A673 (cell line): ENCODE measurements at places on chromosomes 6 and 20. TPM values are rescaled to one million over a fixed set of nuclear protein-coding genes. Genes with fewer than 3 reads are reported as not detected.
A peak's percentile ranks its signal among the peaks of the same experiment; 100 is the strongest.

DNA sequence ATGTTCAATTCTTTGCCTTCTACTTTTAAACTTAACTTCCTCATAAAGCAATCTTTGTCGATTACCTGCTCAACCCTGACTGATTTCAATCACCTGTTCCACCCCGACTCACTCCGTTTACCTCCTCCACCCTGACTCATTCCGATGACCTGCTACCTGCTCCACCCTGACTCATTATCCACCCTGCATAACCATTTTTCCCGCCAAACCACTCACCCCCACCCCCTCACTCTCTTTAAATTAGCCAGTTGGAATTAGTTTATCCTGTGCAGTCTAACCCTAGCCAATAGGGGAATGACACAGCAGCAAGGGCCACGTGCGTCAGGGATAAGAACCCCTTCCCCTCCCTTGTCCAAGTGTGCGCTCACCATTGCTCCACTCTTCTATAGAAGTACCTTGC is 56.7 kb upstream of the MRAP2 start:
- DNase-seq: no peak

EFCAB8 gene
- total RNA-seq: 0.13 TPM in 1 of 2 replicates, not detected in the other

DNA sequence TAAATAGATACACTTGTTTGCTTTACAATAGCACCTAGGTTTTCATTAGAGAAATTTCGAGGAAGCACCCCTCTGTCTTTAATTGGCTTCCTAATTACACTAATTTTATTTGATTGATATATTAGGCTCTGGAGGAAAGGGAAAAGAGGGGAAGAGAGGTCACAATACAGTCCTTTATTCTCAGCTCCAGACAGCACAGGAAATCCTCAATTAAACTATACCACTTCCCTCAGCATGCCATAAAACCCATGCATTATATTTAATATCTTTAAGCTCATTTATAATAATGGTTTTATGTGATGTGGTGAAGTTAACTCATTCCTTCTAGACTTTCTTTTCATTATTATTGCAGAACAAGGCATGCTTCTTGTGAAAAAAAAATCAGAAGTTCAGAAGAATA is 17.7 kb upstream of the PDE7B start:
- DNase-seq: peak; percentile 93

SLC12A5 gene
- 20.0 and 20.9 TPM in 2 replicates for total RNA-seq

DNA sequence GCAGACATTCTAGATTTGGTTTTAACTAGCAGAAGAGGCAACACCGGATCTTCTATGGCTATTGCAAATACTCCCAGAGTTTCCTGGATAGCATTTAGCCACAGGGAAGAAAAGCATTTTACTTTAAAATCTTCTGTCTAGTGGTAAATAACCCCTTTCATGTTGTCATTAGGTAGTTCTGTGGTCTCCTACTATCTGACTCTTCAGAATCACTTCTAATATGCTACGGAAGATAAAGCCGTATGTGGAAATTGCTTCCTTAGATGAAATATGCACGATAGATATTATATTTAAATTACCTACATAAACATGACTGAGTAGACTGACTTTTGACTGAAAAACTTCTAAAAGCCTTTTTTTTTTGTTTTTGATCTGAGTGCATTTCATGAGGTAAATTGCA is 759 bp downstream of the CRISP3 start:
- DNase-seq: no peak

GRCh38 chr6:169527306-169527705 is 174.5 kb downstream of the WDR27 start:
- no peak for DNase-seq

- no peak for DNase-seq
Observed at GRCh38 chr20:56395166-56395565, 2.7 kb downstream of the CSTF1 start.

GRCh38 chr6:6230286-6230685 is 90.2 kb downstream of the F13A1 start:
- DNase-seq: peak; percentile 32

- no peak for DNase-seq
Observed at GRCh38 chr20:1010659-1011058, 8.5 kb upstream of the RSPO4 start.

WASF1 gene
- 159 and 165 TPM in 2 replicates for total RNA-seq

- no peak for DNase-seq
Observed at GRCh38 chr20:18989736-18990474, 176.3 kb downstream of the SCP2D1 start.

GSTA3 gene
- not detected in 2 replicates for total RNA-seq

DNA sequence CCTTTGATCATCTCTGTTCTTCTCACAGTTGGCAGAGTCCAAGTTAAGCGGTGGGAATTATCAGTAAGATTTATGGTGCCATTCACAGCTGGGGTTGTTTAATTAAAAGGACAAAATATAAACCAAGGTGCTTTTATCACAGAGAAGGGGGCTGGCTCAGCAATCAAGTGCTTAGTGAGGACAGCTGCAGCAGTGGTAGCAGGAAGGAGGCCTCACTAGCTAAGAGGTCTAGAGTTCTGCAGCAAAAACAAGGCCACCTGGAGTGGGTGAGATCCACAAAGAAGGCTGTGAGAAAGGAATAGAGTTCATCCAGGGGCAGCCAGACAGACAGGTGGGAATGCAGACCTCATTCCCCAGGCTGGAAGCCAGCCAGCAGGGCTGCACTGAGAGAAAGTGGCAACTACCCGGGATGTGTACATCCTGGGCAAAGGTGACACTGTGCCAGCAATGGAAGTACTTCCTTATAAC is 37.1 kb downstream of the PIGU start:
- no peak for DNase-seq

DNA sequence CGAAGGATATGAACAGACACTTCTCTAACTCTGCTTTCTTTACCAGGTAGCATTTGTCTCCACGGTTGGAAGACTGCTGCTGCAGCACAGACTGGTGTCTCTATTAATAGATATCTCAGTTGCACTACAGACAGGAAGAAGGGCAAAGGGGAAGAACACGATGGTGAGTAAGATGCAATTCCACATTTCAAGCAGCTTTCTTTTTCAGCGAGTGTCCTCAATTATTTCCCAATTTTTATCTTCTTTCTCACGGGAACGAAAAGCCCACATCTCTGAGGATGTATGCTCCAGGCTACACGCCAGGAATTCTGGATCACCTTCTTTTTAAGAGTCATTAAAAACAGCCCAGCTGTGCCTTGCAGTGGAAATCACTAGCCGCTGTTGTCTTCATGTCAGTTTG is 311.6 kb upstream of the ECI2 start:
- no peak for DNase-seq

GRCh38 chr20:40532103-40532502 is 156.9 kb downstream of the MAFB start:
- peak; percentile 35 for DNase-seq

C6orf118 gene
- total RNA-seq: not detected in 2 replicates

- peak; percentile 8 for DNase-seq
Observed at GRCh38 chr20:39850246-39850645, 838.8 kb downstream of the MAFB start.

- DNase-seq: no peak
Observed at GRCh38 chr6:104563306-104563705, 296.4 kb downstream of the HACE1 start.

GRCh38 chr6:41559655-41560427 is 13.7 kb downstream of the FOXP4 start:
- DNase-seq: no peak

- peak; percentile 77 for DNase-seq
Observed at GRCh38 chr6:16286151-16286522, 47.8 kb downstream of the GMPR start.

- DNase-seq: no peak
Observed at GRCh38 chr6:82909551-82909950, 156.1 kb downstream of the UBE3D start.

- DNase-seq: no peak
Observed at GRCh38 chr6:45661661-45662060, 283.9 kb upstream of the SUPT3H start.

DNA sequence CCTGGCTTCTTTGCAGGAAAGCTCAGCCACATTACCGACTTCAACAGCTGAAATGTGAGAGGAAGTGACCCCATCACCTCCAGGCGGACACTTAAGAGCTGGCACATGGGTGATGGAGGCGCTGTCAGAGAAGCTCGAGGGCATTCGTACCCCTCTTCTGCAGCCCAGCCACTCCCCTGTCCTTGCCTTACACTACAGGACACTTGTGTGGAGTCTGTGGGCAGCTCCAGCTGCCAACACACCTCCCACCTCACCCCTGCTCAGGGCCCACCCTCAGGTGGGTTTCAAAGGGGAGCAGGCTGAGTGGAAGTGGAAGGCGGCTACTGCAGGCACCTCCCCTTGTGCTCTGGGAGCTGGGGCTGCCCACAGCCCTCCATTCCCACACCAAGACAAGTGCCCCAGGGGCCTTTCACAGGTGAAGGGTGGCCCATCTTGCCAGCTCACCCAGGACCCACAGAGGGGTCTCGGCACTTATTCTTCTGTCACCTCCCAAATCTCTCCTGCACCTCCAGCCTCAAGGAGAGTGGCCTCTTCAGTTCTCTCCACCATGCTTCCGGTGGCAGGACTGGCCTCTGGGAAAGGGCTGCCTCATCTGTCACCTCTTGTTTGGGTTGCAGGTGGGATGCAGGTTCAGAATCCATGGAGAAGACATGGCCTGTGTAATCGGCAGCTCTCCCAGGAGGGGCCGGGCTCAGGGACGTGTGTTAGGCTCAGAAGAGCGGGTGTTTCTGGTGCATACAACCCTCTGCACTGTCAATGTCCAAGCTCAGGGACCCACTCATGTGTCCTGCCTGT is 49.8 kb downstream of the IRF4 start:
- DNase-seq: no peak

DNA sequence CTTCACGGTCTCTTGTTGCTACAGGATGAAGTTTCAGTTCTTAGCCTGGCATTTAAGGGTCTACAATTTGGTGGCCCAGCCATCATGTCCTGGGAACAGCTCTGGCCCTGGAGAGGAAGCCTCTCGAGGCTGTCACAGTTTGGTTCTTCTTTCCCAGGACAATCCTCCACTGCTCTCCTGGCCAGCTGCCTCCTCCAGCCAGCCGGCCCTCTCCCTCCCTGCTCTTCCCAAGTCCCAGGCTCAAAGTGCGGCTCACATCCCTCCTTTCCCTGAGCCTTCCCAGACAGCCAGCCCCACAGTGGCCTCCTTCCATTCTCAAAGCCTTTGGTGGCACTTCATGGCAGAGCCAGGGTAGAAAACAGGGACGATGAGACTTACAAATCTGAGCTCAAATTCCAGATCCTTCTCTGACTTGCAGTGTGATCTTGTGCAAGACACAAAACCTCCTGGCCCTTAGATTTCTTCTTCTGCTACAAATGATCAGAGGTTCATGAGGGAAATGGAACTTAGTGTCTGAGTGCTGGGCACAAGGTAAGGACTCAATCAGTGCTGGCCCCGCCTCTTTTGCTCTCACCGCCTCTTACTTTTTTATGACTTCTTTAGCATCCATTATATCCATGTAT is 223.8 kb upstream of the ECI2 start:
- DNase-seq: no peak

- DNase-seq: no peak
Observed at GRCh38 chr6:5175635-5176034, 85.1 kb downstream of the LYRM4 start.

GRCh38 chr6:169955731-169956437 is 204.5 kb downstream of the ERMARD start:
- DNase-seq: no peak

TSPO2 gene
- total RNA-seq: not detected in 2 replicates

MBOAT1 gene
- total RNA-seq: 6.3 and 8.2 TPM in 2 replicates

GRCh38 chr20:58619077-58619863 is 31.8 kb upstream of the STX16 start:
- DNase-seq: no peak

- no peak for DNase-seq
Observed at GRCh38 chr6:14865531-14866100, 380.3 kb upstream of the JARID2 start.

- no peak for DNase-seq
Observed at GRCh38 chr6:25900843-25901242, 26.8 kb upstream of the SLC17A3 start.

CNKSR3 gene
- 10.3 and 10.5 TPM in 2 replicates for total RNA-seq

SOBP gene
- 3.3 TPM in 2 replicates for total RNA-seq

- no peak for DNase-seq
Observed at GRCh38 chr6:3791526-3792203, 40.2 kb upstream of the PXDC1 start.

LY6G6F gene
- not detected in 2 replicates for total RNA-seq

GRCh38 chr20:9626357-9626756 is 112.0 kb downstream of the LAMP5 start:
- no peak for DNase-seq

GRCh38 chr6:52922161-52922560 is 12.7 kb upstream of the GSTA3 start:
- no peak for DNase-seq

GRCh38 chr6:105587349-105588122 is 184.7 kb upstream of the PREP start:
- no peak for DNase-seq

GRCh38 chr6:165012183-165012582 is 297.2 kb downstream of the C6orf118 start:
- no peak for DNase-seq
